ENCODE measurements at places on chromosomes 7 and 10.

DNA sequence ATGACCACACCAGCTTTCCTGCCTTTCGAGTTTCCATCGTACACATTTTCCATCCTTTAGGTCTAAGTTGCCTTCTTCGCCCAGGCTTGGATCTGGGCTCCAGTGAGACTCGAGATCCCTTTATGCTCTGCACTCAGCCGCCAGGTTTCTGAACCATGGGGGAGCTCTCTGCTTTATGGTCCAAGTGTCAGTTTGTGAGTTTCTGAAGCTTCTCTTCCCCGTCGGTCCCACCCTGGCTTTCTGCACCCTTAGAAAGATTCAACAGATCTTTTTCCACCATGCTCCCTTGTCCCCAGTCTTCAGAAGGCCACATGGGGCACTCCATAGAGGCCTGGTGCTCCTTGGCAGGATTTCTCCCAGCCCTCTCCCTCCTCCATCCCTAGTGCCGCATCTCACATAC lies 402.0 kb downstream of the PTPRN2 start:
- no peak for DNase-seq

GRCh38 chr10:75742355-75742754 lies 310.9 kb downstream of the LRMDA start:
- no peak for DNase-seq

- DNase-seq, result no peak
Measured at GRCh38 chr10:49177391-49178355, 10.5 kb downstream of the TMEM273 start.

DNA sequence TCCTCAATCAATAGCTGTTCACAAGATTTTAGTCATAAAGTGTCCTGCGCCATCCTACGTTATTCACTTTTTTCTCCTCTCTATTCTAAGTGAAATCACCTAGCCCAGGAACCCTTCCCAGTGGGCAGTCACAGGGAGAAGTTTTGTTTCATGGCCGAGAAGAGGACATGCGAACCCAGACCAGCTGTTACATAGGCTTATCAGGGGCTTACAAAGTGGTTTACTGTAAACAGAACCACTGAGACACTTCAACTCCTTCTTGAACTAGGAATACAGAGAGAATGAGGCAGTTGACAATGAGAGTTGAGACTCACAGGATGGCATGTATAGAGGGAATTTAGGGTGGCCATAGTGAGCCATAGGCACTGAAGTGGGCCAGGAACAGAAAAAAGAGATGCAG lies 246.9 kb upstream of the GLI3 start:
- DNase-seq, result no peak

GRCh38 chr10:75967491-75967890 lies 536.1 kb downstream of the LRMDA start:
- DNase-seq, result no peak

DNA sequence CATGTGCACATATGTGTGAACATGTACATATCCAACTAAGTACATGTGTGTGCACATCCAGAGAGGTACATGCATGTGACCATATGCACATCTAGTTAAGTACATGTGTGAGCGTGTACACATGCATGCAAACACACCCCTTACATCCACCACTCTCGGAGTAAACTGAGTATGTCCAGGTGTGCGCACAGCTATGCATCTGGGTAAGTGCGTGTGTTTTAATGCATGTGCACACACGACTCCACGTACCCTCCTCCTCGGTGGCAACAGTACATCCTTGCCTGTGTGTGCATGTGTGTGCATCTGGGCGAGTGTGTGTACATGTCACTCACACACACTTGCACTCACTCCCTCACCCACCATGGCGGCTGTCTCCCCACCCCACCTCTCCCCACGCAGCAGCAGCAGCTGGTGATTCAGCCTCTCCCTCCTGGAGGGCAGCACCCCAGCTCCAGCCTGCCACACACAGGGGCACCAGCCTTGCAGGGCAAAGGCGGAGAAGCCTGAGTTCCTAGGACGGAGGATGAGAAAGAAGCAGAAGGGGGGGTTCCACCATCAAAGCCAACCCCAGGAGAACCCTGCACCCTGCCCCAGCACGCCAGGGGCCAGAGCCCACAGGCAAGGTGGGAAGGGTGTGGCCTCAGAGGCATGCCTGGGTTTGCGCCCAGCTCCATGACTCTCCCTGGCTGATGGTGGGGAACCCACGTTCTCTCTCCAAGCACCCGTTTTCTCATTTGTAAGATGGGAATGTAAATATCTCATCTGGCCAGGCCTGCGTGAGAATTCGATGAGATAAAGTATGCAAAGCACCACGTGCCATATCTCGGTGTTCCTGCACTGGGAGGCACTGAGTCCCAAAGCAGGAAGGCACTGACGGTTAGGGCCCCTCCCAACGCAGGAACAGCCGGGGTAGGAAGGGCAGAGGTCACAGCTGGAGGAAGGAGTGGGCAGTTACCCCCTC lies 27.7 kb upstream of the DNAAF5 start:
- DNase-seq, result no peak

GRCh38 chr10:33320288-33320687 lies 14.2 kb downstream of the NRP1 start:
- DNase-seq, result no peak

- DNase-seq, result no peak
Measured at GRCh38 chr10:120732067-120732466, 119.1 kb upstream of the WDR11 start.

GRCh38 chr10:74916283-74916682 lies 89.9 kb downstream of the KAT6B start:
- no peak for DNase-seq

DNA sequence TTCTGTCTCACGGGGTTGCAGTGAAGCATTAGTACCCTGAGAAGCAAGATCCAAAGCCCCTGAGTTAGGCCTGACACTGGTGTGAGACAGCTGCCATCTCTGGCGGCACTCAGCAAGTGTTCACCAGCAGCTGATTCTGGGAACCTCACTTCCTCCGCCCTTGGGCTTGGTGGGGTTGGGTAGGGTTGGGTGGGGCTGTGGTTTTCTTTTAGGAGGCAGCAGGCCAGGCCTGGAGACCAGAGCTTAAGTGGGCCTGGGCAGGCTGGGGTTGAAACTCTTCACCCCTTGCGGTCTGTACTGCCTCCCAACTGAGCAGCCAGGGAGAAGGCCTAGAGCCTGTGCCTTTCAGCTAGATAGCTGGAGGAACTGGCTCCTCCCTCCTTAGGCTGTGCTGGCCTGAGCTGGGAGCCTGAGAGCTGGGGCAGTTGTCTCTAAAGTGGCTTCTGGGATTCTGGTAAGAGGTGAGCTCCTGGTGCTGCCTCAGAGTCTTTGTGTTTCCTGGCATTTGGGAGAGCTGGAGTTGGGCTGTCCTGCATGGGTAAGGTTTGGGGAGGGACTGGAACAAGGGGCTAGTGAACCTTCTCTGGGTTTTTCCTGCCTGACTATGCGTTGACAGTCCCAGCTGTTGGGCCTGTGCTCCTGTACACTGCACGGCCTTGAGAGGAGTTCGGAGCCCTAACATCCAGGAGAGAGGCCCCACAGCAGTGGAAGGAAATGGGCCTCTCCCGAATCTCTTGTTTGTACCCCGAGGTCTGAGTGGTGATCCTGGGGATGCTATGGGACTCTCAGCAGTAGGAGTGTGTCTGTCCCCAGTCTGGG lies 5.1 kb downstream of the TSPAN14 start:
- DNase-seq, result no peak

GRCh38 chr10:92655426-92655825 lies 34.3 kb upstream of the HHEX start:
- no peak for DNase-seq

GRCh38 chr7:136064081-136064480 lies 86.9 kb upstream of the MTPN start:
- DNase-seq, result no peak

DNA sequence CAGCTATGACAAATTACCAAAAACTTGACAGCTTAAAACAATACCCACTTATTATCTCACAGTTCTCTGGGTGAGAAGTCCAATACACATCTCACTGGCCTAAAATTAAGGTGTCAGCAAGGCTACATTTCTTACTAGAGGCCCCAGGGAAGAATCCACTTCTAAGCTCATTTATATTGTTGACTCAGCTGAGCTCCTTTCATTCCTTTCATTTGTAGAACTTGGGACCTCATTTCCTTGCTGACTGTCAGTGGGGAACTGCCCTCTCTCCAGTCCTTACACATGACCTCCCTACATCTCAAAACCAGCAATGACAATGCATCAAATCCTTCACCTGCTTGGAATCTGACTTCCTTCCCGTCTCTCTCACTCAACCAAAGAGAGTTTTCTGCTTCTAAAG lies 240.3 kb downstream of the IPMK start:
- no peak for DNase-seq
